ENCODE measurements at places on chromosomes 16 and 17.
A peak's percentile ranks its signal among the peaks of the same experiment; 100 is the strongest.

GRCh38 chr16:24771132-24771778, 41.8 kb downstream of the TNRC6A start:
- DNase-seq, result no peak

GRCh38 chr16:22664132-22664531, 149.8 kb upstream of the HS3ST2 start:
- DNase-seq, result peak; percentile 54

GRCh38 chr17:8580952-8581658, 49.4 kb downstream of the MYH10 start:
- DNase-seq, result no peak

- no peak for DNase-seq
These were observed 24.3 kb upstream of the CDH15 start for GRCh38 chr16:89147085-89147817.

DNA sequence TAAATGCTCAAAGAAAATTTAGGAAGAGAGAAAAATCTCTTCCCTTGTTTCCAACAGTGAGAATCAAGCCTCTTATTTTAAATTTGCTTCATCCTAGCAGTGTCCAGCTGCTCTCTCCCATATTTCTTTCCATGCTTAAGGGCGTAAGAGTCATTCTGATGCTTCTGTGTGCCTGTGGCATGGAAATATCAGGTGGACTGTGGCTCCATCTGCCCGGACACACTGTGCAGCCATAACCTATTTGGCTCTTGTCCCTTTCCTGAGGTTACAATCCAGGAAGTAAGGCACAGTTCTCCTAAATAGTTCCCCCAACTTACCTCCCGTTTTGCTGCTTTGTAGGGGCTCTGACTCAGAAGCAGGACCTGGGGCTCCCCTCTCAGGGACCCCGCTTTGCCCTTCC, 6.3 kb upstream of the KRT222 start:
- DNase-seq, result no peak

DNA sequence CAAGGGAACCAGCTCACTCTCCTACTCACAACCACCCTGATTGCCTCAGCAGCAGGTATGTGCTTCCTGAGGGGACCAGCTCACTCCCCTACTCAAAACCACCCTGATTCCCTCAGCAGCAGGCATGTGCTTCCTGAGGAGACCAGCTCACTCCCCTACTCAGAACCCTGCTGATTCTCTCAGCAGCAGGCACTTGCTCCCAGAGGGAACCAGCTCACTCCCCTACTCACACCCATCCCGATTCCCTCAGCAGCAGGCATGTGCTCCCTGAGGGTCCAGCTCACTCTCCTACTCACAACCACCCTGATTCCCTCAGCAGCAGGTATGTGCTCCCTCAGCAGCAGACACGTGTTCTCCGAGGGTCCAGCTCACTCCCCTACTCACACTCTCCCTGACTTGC, 26.1 kb upstream of the COG7 start:
- DNase-seq, result no peak

- no peak for DNase-seq
These were observed 116.5 kb downstream of the PARN start for GRCh38 chr16:14513389-14514107.

- no peak for DNase-seq
These were observed 683.1 kb upstream of the SALL1 start for GRCh38 chr16:51834133-51834532.

GRCh38 chr16:84087001-84087400, 29.7 kb downstream of the MBTPS1 start:
- no peak for DNase-seq

DNA sequence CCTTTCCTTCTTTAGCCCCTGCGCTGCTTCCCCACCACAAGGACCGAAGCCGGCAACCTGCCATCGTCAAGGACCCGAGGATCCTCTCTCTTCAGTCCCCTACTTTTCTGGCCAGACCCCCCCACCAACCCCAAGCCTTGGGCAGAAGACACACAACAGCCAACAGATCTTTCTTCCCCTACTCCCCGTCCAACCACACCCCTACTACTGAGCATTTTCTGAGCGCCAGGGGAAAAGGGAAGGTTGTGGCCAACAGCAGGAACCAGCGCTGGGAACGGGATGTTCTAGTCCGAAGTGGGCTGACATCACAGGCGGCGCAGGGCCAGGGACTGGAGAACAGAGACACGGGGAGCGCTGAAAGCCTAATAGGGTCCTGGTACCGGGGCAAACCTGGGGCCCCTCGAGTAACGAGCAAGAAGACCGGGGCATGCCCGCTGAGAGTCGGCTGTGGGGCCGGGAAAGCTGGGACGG, 528 bp downstream of the PER1 start:
- DNase-seq, result no peak

DNA sequence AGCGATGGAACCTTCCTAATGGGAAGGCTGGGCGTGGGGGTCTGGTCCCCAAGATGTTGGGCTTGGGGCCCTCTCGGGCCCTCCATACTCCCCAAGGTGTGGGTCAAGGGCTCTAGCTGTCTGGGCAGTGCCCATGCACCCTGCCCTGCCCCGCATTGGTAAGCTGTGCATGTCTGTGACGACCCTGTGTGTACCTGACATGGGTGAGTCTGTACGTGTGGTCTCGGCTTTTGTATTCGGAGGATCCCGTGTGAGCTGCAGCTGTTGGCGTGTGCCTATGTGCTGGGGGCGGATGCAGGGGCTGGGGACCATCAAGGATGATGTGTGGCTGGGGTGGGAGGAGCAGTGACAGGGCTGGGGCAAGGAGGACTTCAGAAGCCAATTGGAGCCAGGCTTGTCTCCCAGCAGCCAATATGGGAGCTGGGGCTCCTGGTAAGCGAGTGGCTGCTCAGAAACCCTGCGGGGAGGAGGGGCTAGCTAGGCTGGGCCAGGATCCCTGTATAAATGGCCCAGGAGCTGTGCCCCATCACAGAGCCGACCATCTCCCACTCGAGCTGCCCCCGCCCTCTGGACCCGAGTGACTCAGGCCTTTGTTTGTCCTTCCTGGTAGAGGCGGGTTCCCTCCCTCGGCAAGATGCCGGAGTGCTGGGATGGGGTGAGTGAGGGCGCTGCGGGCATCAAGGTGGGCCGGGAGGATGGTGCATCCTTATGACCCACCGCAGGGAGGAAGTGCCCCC, at the start of gene NDRG4:
Gene NDRG4, plus strand, starts transcription at position 529 of the 737 bp plus-strand sequence. Its CDS starts 106 bp downstream, at position 635.
- no peak for DNase-seq

DNA sequence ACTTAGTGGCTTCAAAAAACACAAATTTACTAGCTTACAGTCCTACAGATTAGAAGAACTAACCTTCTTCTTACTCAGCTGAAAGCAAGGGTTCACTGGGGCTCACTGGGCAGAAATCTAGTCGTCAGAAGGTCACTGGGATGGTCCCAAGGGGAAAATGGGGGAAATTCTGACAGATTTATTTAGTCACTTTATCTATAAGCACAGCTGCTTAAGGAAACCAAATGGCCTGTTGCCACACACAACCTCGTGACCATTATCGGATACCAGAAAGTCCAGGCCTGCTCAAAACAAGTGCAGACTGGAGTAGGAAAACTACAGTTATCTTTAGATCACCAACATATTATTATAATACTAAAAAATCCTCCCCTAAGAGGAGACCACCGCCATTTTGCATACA, 374.6 kb upstream of the ASIC2 start:
- DNase-seq, result no peak

DNA sequence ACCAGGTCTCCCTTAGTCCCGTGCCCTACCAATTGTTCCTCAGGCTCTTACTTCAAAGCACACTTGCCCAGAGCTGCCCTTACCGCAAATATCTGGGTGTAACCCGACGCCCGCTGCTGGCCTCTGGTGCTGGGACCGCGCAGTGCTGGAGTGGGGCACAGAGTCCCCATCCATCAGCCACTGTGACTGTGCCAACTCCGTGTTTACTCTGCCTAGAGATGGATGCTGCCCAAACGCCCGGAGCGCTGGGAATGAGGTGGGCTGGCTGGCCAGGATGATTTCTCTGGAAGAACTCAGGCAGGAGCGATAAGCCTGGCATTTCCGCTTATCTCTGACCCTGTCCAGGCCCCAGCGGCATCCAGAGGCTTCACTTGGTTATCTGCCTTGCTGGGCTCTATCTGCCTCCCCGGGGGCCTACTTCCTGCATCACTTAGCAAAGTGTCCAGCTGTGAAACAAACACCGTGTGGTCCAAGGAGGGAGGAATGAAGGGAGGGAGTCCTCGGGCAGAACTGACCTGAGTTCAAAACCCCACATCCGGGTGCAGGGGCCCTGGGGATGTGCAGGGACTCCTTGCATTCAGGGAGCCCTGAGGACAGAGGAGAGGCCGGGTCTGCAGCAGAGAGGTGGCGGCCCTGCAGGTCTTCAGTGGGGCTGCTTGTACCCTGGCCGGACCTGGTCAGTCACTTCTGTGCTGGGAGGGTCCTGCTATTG, 9.4 kb upstream of the MYLK3 start:
- no peak for DNase-seq

DNA sequence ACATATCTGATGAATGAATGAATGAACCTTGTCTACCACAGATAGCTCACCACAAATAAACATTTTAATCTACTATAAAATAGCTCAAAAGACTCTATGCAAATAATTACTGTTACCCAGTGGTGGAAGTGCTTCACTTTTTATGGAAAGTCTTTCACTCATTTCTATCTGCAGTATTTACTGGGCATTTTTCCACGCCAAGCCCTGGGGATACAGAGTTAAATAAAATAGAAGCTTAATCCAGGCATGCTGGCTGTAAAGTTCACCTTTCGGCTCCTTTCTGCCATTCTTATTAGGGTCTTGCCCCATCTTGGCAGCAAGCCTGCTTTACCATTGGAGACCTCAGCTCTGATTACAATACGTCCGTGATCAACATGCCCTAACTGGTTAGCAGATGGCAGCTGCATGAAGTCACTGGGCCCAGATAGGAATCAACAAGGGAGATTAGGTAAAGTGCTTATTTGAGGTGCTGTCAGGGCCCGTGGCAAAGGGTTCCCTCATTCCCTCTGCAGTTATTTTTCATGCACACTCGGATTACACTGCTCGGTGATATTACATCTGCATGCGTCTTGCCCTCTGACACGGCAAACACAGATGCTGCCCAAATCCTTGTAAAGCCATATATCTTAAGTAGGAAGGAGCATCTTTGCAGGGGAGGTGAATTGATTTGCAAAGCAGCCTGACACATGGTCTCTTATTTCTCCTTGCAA, 648.9 kb downstream of the WWOX start:
- DNase-seq, result no peak

DNA sequence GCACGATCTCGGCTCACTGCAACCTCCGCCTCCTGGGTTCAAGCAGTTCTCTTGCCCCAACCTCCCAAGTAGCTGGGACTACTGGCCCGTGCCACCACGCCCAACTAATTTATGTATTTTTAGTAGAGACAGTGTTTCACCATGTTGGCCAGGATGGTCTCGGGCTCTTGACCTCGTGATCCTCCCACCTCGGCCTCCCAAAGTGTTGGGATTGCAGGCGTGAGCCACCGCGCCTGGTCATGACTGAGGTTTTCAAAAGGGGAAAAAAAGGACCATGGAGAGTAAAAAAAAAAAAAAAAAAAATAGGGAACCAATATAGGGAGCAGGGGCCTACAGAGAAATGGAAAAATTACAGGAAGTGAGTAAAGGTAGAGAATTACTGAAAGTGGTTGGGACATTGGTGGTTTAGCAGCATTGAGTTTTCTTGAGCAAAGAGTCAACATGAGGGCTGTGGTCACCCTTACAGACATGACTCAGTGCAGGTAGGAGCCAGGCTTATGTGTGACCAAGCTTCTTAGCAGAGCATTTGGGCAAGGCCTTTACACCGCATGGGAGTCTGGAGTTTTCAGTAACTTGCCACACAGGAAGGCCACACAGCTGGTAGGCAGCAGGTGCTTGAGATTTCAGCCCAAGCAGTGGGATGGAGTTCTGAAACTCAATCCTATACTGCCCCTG, 447.3 kb downstream of the HS3ST3B1 start:
- no peak for DNase-seq

DNA sequence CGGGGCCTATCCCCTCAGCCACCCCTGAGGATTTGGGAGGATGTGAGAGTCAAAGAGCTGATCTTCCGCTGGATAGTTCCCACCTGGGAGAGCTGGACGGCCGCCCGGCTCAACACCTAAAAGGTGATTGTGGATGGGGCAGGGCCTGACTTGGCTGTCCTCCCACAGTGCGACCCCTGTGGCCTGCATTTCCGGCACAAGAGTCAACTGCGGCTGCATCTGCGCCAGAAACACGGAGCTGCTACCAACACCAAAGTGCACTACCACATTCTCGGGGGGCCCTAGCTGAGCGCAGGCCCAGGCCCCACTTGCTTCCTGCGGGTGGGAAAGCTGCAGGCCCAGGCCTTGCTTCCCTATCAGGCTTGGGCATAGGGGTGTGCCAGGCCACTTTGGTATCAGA, 4.5 kb downstream of the BCL6B start:
- no peak for DNase-seq

- peak; percentile 45 for DNase-seq
These were observed 469 bp downstream of the AMZ2 start for GRCh38 chr17:68248199-68248825.

DNA sequence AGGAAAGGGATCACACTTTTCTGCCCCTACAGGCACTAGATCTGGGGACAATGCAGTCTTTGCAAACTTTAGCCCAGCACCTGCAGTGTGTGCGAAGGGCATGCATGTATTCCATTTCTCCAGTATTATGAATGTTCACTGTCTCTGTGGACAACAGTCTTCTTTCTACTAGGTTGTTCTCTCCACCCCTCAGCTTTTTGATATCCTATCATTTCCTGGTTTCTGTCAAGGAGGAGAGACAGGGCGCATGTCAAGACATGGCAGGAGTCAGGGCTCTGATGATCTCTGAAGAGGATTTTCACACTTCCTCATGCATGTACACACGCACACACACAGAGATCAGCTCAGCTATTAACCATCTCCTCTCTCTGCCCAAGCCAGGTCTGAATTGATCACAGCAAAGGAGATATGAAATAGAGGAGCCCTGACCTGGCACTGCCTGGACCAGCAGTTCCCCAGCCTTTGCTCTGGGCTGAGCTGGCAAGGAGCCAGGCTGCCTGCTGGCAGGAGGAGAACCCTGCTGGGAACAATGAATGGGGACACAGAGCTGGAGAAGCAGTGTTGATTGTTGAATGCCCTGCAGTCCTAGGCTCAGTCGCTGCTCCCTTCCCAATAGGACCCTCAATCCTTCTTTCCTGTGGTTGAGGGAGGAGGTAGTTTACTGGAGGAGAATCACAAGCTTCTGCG, 2.6 kb downstream of the GPR179 start:
- DNase-seq, result peak; percentile 60

GRCh38 chr16:48635199-48635718, 25.3 kb upstream of the N4BP1 start:
- no peak for DNase-seq

Measured in RPMI8226 (cell line).